ENCODE measurements at places on chromosomes 4 and X. TPM values are rescaled to one million over a fixed set of nuclear protein-coding genes. Genes with fewer than 3 reads are reported as not detected.

GRCh38 chr4:8262637-8263322 is 6.8 kb upstream of the HTRA3 start:
- DNase-seq, result no peak

- no peak for DNase-seq
Observed at GRCh38 chr4:188092824-188093223, 16.6 kb downstream of the TRIML2 start.

GRCh38 chr4:156710365-156711192 is 261.0 kb downstream of the PDGFC start:
- no peak for DNase-seq

The EGF gene
- 13.8 TPM for total RNA-seq

The CENPE gene
- 0.40 TPM for total RNA-seq

GRCh38 chr4:8307121-8307520 is 37.6 kb downstream of the HTRA3 start:
- DNase-seq, result peak; percentile 39

DNA sequence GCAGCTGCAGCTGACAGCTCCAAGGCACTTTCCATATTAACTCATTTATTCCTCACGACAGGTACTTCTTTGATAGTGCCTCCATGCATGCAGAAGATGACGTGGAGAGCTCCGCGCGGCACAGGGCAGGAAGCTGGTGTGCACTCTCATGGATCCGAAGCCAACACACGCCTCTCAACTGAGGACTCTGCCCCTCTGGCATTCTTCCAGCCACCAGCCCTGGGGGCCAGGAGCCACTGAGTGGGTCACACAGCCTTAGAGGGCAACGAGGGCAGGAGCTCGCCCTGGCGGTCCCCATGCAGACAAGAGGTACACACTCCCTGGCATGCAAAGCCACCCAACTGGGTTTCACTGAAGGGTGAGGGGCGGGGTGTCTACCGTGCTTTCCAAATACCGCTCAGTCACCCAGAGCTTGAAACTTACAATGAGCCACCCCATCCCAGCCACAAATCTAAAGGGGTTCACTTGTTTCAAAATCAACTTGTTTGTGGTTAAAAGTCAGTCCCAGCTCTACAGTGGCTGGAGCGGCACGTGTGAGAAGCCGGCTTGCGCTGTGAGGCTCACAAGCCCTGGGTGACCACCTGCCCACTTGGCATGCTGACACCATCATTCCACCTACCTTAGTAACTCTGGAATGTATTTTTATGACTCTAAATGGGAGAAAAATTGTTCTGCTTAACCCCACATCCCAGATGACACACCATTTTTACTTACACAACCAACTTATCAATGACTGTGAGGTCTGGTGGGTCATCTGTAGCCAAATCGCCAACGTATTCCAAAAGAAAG is 16.2 kb downstream of the NOP14 start:
- no peak for DNase-seq

DNA sequence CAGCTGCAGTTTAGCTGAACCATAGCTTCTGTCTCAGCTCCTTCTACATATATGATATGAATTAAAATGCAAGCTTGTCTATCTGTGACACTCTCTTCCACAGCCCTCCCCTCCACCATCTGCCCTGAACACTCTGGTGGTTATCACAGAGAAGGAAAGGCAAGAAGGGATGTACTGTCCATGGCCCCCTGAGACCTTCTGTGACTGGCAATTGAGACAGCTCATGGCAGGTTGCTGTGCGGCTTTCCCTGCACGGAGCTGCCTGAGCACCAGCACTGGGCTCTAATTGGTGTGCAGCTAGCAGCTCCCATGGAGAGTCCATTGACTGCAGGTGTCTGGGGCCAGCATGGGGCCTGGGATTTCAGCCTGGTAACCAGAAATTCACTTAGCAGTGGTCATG is 109.8 kb upstream of the ANXA3 start:
- DNase-seq, result no peak

The GPM6B gene
- total RNA-seq, result 5.3 TPM

GRCh38 chrX:118066867-118067515 is 49.6 kb downstream of the KLHL13 start:
- DNase-seq, result no peak

The NPY2R gene
- total RNA-seq, result not detected

DNA sequence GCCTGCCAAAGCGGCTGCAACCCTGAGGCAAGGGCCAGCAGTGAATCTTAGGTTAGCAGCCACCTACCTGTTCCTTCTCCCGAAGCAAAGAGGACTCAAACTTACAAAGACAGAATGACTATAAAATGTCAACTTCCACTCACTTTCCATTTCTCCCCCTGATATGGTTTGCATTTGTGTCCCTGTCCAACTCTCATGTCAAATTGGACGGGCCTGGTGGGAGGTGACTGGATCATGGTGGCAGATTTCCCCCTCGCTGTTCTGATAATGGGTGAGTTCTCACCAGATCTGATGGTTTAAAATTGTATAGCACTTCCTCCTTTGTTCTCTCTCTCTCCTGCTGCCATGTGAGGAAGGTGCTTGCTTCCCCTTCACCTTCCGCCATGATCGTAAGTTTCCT is 35.3 kb upstream of the TMEM154 start:
- DNase-seq, result no peak

- DNase-seq, result no peak
Observed at GRCh38 chr4:189090174-189090814, 850.4 kb upstream of the FRG1 start.

The PRPS1 gene
- 20.7 TPM for total RNA-seq

- DNase-seq, result no peak
Observed at GRCh38 chrX:54397113-54397512, 39.3 kb upstream of the WNK3 start.

The LNX1 gene
- total RNA-seq, result 10.3 TPM

GRCh38 chr4:138308356-138308755 is 66.2 kb upstream of the SLC7A11 start:
- DNase-seq, result no peak

- DNase-seq, result no peak
Observed at GRCh38 chr4:109701566-109702410, 1.5 kb downstream of the CASP6 start.

DNA sequence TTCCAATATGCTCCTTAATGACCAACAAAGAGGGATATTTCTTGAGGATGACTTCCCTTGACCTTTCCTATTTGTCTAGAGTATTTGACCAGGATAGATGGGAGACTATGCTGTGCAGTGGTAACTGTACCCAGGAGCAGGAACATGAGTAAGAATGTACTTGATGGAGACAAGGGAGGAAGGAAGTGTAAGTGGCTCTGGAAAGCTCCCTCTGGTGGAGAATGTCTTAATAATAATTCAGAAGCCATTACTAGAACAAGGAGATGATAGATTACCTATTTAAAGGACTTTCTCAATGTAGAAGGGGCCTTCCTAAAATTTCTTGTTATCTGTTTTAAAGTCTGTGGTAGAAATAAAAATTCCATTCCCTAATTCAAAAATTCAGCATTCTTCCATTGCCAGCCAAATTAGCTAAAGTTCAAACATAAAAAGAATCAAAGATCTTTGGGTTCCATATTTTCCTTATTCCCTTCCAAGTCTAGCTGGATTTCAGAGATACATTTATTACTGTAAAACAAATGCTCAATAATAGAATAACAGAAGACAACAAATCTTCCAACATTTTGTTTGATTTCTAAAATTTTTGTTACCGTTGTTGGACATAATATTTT is 83.8 kb downstream of the GRID2 start:
- DNase-seq, result no peak

GRCh38 chrX:46710425-46710824 is 48.5 kb downstream of the SLC9A7 start:
- no peak for DNase-seq

DNA sequence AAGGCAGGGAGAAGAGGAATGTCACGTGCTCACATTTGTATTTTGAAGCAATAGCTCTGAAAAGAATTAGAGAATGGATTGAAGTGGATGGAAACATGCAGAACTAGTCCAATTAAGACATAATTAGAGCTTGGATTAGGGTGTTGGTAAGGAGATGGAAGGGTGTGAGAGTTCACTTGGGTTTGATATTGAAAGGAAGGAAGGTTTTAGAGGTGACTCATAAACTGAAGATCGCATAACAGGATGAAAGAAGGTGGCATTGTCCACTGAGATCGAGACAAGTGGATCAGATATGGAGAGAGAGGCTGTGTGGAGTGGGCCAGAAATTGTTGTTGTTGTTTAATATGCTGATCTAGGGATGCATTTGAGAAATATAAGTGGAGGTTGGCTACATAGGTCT is 244.0 kb upstream of the SMIM31 start:
- DNase-seq, result no peak

GRCh38 chr4:160580581-160580980 is 1477.7 kb downstream of the RAPGEF2 start:
- no peak for DNase-seq

The SNCA gene
- total RNA-seq, result 4.0 TPM

The MAML3 gene
- 2.4 TPM for total RNA-seq

The TSPAN7 gene
- 26.6 TPM for total RNA-seq

- DNase-seq, result no peak
Observed at GRCh38 chrX:37388413-37388812, 39.2 kb downstream of the PRRG1 start.

GRCh38 chrX:1283741-1284140 is 15.1 kb downstream of the CSF2RA start:
- no peak for DNase-seq

GRCh38 chr4:30728311-30728710 is 8.1 kb downstream of the PCDH7 start:
- DNase-seq, result no peak

GRCh38 chrX:40007131-40007755 is 90.5 kb downstream of the BCOR start:
- no peak for DNase-seq

DNA sequence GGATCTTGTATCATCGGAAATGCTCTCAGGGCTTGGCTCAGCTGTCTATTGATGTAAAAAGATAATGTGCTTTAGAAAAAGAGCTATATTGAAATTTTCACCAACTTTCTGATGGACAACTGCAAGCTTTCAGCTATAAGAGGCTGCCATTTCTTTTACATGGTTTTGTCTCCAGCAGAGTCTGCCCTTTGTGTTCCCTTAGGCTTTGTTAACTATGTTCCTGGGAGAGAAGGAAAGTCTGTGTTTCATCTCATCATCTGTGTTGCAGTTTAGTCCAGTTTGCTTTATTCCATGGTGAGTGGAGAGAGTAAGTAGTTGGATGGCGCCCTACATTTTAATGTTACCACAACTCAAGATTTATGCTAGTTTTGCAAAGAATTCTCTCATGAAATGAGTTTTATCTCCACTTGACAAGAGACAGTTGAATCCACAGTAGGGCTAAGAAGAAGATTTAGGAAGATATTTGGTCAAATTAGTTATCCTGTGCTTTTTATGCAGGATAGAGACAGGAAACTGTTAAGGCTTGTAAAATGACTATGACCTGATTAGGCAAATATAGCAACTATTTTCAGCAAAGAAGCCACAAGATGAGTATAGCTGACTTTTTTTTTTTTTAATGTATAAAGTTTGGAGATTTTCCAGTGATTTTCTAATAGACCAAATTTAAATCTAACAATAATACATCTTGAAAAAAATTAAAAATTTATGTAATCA is 16.5 kb downstream of the SEPTIN11 start:
- no peak for DNase-seq

The LONRF3 gene
- 2.9 TPM for total RNA-seq

The CA5B gene
- total RNA-seq, result 2.8 TPM

The SPANXC gene
- not detected for total RNA-seq

The F8A2 gene
- not detected for total RNA-seq

DNA sequence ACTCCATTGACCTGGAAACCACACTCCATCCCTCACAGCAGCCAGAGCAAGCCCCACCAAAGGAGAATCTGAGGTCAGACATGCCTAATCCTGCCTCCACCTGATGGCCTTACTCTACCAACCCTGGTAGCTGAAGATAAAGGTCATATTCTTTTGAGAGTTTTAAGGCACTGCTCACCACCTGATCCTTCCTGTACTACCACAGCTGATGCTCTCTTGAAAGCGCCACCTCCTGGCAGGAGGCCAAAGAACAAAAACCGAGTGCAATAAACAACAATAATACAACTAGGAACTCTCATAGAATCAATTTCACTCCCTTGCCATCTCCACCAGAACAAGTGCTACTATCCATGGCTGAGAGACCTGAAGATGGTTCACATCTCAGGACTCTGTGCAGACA is 301.6 kb downstream of the NAF1 start:
- no peak for DNase-seq

GRCh38 chr4:100049872-100050271 is 99.8 kb upstream of the H2AZ1 start:
- DNase-seq, result no peak

The COX7B2 gene
- total RNA-seq, result not detected

All from Right ventricle myocardium superior (tissue), 1 donor.